ENCODE measurements at places on chromosomes 13 and 19.

DNA sequence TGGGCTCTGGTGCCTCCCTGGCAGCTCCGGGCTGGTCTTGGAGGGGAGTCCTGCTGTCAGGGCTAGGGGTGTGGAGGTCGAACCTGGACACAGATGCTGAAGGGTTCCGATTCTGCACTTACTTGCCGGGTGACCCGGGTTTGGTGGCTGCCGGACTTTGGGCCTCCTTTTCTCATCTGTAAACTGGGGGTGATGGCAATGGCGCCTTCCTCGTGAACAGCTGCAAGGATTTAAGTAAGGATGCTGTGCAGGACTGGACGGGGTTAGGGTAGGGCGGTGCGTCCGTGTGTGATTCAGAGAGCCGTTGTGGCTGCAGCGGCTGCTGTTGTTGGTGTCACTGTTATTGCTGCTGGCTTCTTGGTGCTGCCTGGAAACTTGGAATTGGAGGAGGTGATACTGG lies 2.4 kb downstream of the HPN start:
- DNase-seq: no peak

GRCh38 chr13:44758630-44759383 lies 182.7 kb upstream of the TSC22D1 start:
- peak; percentile 91 for DNase-seq

DNA sequence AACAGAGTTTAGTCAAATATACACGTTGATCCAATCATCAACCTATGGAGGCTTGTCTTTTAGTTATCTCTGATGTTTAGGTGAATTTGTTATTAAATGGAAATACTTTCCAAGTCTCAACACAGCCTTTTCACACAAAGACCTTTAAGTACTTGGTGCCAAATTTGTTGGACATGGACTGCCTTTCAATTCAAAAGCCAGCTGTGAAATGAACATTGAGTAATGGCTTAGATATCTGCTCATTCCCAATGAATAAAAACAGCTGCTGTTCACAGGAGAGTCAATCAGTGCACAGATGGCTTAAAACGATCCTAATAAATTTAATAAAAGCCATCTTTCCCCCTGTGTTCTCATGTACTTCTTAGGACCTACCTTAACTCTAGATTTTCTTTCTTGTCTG lies 19.9 kb upstream of the DHRS12 start:
- DNase-seq: no peak

DNA sequence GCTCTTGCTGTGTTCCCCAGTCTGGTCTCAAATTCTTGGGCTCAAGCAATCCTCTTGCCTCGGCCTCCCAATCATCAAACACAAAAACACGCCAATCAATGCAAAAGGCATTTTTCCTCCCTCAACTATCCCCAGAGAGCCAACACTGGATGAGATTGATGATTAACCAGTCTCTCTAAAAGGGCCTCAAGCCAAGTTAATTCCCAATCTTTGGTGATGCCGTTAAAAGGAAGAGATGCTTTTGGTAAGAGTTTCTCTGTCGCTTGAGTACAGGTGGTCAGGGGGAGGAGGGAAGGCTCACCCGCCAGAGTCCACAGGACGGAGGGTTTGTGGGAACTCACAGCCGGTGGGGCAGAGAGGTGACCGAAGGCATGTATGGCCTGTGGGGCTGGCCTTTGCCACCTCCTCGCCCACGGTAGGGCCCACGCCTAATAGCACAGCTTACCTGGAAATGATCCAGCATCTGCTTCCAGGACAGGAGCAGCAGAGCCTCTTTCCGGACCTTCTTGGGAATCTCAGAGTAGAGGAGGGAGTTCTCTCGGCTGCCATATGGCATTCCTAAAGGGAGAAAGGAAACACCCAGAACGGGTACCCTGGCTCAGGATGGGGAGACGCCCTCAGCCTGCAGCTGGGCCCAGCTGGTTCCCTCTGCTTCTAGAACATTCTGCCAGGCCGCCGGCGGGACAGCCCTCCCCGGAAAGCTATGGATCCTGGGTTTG lies 18.1 kb downstream of the DPP9 start:
- no peak for DNase-seq

DNA sequence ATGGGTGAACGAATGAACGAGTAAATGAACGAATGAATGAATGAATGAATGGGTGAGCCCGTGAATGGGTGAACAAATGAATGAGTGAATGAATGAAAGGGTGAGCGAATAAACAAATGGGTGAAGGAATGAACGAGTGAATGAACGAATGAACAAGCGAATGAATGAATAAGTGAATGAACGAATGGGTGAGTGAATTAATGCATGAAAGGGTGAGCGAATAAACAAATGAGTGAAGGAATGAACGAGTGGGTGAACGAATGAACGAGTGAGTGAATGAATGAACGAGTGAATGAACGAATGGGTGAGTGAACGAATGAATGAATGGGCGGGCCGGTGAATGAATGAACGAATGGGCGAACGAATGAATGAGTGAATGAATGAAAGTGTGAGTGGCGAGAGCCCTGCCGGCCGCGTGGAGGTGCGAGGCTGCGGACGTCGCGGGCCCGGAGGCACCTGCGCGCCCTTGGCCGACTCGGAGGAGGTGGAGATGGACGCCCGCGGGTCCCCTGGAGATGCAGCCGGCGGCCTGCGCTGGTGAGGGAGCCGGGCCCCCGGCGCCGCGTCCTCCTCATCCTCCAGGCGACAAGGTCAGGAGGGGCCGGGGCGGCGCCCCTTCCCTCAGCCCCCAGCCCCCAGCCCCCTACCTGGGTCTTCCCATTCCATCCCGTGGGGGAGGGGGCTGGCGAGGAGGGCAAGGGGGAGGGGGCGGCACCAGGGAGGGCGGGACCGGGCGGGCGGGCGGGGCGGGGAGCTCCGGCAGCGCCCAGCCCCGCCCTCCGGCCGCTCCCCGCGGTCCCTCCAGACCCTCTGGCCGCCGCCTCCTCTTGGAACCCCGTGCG lies 15.4 kb downstream of the ANKRD24 start:
- no peak for DNase-seq

DNA sequence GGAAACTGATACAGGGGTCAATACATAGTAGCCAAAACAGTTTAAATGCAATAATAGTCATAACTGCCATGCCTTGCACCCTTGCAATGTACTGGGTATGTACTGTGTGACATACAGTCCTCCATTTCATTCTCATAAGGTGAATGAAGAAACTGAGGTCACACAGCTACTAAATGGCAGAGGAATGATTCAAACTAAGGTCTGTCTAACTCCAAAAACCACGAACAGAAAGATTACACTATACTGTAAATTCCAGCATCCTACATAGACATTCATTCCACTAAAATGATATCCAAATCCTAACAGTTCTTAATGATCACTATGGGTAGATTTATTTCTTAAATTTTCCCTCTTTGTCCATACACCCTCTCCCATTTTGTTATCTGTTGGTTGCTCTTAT lies 238.1 kb upstream of the SERP2 start:
- peak; percentile 9 for DNase-seq

DNA sequence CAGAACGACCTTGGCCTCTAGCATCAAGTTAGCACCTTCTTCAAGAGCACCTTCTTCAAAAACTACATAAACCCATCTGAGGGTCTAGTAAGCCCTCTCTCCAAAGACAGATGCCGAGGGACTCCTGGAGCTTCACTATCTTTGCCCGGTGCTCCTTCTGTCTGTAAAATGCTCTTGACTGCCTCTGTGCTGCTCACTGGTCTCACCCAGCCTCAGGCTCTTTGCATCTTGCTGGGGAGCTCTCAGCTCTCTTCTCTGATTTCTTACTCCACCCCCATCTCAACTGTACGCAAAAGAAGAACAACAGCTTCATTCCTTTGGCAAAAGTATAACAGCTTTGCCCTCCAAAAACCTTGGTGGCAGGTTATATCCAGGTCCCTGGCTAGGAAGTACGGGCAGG lies 404.2 kb downstream of the KLF12 start:
- no peak for DNase-seq

DNA sequence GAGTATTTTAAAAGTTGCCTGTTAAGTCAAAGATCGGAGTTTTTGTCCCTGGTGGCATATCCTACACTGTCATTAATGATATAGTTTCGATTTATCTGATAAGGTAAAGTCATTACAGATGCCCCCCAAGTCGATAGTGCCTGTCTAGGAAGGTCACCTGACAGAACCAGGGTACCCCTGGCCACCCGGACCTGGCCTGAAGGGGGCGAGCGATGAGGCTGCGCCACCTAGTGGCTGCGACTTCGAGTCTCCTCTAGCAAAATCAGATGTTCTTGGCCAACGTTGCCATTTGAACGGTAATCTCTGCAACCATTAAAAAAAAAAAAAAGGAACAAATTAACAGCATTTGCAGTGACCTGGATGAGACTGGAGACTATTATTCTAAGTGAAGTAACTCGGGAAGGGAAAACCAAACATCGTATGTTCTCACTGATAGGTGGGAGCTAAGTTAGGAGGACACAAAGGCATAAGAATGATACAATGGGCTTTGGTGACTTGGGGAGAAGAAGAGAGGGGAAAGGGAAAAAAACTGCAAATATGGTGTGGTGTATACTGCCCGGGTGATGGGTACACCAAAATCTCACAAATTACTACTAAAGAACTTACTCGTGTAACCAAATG lies 565.1 kb downstream of the LIG4 start:
- peak; percentile 68 for DNase-seq

DNA sequence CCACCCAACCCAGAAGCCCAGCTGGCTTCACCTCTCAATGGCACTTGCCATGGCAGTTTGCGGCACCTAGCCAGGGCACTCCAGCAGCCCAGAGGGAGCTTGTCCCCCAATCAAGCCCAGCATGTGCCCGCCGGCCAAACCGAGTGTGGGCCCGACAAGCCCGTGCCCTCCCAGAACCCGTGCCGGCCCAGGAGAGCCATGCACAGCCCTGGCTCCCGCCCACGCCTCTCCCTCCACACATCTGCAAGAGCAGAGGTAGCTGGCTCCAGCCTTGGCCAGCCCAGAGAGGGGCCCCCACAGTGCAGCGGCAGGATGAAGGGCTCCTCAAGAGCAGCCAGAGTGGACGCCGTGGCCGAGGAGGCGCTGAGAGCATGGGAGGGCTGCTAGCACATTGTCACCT lies 2278.0 kb upstream of the PCDH20 start:
- no peak for DNase-seq

DNA sequence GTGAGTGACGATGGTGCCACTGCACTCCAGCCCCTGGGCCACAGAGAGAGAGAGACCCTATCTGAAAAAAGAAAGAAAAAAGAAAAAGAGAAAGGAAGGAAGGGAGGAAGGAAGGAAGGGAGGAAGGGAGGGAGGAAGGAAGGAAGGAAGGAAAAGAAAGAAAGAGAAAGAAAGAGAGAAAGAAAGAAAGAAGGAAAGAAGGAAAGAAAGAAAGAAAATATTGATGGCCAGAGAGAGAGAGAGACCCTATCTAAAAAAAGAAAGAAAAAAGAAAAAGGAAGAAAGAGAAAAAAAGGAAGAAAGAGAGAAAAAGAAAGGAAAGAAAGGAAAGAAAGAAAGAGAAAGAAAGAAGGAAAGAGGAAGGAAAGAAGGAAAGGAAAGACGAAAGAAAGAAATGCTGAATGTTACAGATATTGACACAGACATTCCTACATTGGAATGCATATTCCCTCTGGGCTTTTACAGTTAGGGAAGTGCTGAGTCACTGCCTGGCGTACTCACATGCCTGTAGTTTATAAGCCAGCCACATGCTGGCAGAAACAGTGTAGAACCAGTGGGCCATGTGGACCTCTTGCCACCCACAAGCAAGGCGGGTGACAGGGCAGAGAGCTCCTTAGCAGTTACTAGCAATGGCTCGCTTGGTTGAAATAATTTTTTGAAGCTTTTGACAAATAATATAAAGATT lies 34.6 kb upstream of the SLC46A3 start:
- DNase-seq: peak; percentile 92

GRCh38 chr19:29664753-29665214 lies 477 bp upstream of the PLEKHF1 start:
- no peak for DNase-seq

DNA sequence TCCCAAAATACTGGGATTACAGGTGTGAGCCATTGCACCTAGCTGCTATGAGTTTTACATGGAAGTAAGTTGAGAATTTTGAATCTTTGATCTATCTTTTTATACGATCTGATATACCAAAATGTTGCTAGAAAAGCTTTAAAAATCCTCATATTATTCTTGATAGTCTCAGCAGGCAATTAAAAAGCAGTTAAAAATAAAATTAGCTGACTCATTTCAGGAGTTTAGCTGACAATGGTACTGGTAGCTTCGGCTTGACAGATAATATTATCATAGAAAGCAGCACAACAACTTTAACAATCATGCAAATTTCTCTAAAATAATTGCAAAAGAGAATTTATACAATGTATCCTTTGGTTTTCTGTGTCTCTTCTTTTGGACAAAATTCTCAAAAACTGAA lies 9.6 kb upstream of the FOXO1 start:
- DNase-seq: no peak

- DNase-seq: no peak
These were observed 31.8 kb downstream of the TPP2 start for GRCh38 chr13:102628559-102628958.

GRCh38 chr13:112027250-112027649 lies 39.7 kb upstream of the SOX1 start:
- no peak for DNase-seq

DNA sequence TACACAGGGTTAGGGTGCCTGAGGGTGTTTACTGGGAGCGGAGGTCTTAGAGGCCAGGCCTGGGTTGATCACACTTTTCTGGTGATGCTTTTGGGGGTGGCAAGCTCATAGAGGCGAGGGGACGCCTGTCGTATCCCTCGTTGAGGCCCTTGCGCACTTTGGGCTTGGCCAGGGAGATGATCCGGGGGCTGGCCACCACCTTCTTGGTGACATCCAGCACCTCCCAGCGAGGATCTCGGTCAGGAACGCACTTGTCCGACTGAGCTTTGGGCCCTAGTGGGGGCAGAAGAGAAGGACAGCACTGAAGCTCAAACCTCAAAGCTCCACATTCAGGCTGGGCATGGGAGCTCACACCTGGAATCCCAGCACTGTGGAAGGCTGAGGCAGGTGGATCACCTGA lies 17.6 kb upstream of the MIER2 start:
- no peak for DNase-seq

GRCh38 chr19:50264483-50265186 lies 61.2 kb downstream of the MYH14 start:
- DNase-seq: no peak

- DNase-seq: no peak
These were observed 74.5 kb upstream of the ABCC4 start for GRCh38 chr13:95375706-95376105.

GRCh38 chr13:72745260-72745659 lies 17.5 kb downstream of the BORA start:
- DNase-seq: peak; percentile 18

DNA sequence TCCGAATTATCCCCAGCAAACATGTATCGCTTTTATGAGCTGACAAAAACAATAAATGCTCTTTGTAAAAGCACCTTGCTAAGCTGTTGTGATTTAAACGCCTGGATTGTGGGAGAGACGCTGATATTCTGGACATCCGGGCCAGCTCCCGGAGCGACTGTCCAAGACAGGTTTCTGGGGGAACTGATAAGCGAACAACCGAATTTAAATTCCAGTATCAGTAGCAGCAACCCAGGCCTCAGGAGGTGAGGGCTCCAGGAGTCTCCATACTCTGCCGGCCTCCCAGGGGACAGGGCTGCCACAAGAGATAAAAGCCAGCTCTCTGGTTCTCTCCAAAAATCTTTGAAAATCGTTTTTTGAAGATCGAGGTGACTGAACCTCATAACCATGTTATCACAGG lies 50.3 kb upstream of the VSTM2B start:
- DNase-seq: no peak
